Fibroblast of skin of right biceps (primary cell): ENCODE measurements at places on chromosomes 12 and 14.

- no peak for DNase-seq
Observed at GRCh38 chr12:7642287-7642686, 23.4 kb downstream of the APOBEC1 start.

DNA sequence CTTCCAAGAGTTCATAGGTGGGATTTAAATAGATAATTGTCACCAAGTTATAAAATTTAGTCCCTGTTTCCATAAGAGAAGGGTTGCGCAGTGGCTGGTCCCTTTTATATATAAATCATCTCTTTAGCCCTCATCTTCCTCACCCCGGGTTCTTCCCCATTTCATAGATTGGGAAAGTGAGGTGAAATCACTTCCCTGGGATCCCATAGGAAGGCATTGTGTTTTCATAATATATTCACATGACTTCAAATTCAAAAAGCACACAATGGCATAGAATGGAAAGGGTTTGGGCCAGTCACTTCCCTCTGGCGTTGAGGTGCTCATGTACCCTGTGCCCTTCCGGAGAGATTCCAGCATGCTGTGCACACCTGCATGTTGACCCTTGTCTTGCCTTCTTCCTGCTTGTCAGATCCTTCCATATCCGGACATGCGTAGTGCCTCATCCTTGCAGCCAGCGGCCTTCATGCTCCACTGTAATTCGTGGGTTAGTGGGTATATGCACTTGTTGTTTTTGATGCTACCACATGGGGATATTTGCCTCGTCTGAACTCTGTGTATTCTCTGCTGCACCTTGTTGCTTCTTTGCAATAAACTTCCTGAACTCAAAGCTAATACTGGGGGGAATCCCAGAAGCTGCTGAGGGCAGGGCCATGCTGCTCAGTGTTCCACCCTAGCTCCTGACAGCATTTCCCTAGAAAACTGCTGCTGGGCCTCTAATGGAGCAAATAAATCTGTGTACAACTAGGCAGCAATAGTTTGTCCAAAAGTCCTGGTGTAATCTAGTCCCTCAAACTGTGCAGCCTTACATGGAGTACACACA lies 59.6 kb downstream of the ANAPC7 start:
- no peak for DNase-seq

DNA sequence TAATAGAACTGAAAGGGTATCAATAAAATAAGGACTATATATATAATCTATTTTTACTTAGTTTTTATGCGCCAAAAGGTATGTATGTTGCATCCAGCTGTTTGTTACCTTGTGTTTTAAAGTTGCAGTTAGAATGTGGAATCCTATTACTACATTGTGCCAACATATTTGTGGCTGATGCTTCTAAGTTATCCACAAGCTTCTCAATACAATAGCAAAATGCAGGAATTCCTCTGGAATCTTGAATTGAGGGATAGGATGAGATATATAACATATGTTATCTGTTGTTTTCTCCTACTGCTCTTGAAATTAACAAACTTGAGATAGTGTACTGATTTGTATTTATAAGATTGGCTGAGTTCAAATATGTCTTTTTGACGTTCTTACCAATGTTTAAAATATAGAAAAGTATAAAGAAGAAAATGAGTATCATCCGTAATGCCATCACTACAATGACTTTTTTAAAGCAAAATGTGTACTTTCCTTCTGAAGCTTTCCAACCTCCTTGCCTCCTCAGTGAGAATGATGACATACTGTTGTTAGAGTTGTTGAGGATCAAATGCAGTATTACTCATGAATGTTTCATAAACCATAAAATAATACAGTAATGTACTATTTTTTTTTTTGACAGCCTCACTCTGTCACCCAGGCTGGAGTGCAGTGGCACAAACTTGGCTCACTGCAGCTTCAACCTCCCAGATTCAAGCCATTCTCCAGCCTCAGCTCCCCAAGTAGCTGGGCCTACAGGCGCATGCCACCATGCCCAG lies 6.6 kb downstream of the RAP1B start:
- DNase-seq: peak; percentile 77

- peak; percentile 65 for DNase-seq
Observed at GRCh38 chr14:101876555-101876938, 87.8 kb upstream of the DYNC1H1 start.

GRCh38 chr12:10701131-10701681 lies 21.9 kb downstream of the YBX3 start:
- no peak for DNase-seq

DNA sequence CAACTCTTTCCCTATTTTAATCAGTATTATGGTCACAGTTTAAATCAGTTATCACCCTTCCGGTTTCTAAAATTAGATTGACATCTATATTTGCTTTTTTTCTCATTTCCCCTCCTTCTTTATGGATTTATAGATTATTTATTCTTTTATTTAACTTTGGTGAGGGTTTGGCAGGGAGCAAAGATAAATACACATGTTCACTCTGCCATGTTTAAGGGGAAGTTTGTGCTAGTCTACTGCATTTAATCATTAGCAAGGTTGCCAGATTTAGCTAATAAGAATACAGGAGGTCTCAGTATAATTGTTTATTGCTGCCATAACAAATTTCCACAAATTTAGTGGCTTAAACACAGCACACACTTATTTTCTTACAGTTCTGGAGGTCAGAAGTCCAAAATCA lies 204.0 kb upstream of the BTG1 start:
- DNase-seq: no peak

GRCh38 chr12:2273288-2273687 lies 220.5 kb downstream of the CACNA1C start:
- peak; percentile 65 for DNase-seq

DNA sequence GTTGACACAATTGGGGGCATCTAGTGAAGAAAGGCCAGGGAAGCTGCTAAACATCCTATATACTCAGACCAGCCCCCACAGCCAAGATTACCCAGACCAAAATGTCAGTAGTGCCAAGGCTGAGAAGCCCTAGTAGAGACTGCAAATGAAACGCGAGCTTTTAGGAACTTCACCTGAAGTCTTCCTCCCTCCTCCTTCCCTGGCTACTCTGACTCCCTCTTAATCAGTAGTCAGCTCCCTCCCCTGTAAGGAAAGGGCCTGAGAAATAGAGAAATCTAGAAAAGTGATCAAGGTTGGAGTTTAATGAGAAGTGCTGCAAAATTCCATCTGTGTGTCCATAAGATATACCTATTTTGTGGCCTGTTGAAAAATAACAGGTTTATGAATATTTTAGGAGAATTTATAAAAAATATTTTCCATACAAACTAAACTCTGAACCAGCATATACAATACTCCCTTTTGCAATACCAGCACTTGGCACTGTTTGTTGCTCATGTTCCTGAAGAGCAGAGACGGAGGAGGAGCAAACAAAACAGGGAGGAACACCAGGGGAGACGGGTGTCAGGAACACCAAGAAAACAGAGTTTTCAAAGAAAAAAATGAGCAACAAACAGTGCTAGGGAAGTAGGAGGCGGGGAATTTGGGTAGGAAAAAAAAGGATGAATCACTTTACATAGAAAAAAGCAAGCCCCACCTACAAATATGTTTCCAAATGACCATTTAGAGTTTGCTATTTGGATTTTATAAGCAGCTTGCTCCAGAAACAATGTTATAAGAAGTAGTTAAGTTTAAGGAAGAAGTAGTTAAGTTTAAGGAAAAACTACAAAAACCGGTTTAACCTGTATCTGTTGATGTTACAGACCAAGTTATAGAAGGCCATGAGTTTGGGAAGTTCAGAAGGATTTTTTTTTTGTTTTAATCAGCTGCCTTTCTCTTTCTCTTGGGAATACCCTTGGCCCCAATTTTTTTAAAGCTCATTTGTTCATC lies 282.1 kb upstream of the GRIP1 start:
- DNase-seq: no peak

- peak; percentile 74 for DNase-seq
Observed at GRCh38 chr14:80621701-80622100, 319.8 kb downstream of the CEP128 start.
